ENCODE measurements at places on chromosomes 2 and 18.

- DNase-seq, result no peak
Observed at GRCh38 chr2:229098801-229099200, 172.3 kb downstream of the PID1 start.

DNA sequence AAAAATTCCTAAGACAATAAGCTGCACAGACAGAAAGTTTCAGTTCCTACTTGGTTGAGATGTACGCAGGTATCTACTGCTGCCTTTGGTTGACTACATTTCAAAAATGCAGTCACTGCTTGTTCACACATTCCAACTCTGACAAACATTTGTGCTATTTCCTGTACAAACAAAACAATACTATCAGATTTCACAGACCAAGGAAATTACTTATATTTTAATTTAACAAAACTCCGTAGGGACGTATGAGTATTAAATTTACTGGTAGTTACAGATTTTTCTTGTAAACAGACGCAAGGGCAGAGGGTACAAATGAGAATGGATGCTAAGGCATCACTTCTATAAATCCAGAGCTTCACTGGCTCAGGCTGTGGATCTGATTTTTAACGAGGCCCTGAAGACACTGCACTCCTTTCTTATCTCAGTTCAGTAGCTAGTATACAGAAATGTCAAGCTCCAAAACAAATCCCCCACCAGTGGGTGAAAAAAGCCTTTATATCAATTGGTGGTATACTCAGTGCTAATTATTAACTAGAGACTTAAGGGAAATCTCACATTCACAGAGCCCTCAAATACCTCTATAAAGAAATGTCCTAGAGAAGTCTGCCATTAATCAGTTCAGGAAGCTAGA lies 31.7 kb upstream of the TTC32 start:
- no peak for DNase-seq

- DNase-seq, result no peak
Observed at GRCh38 chr2:112841295-112842044, 4.9 kb upstream of the IL1B start.

DNA sequence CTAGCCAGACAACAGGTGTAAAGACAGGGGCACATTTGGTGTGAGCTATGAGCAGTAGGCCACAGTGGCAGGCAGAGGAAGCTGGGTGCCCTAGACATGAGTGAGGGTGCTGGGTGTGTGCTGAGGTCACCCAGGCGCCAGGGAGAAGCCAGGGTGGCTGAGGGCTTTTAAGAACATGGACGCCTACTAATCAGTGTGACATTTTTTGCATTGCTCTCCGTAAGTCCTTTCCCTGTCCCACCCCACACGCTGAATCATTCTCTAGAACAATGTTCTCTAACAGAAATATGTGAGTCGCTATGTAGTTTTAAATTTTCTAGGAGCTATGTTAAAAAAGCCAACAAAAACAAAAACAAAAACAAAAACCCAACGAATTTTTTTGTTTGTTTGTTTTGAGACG lies 204.5 kb upstream of the REV1 start:
- DNase-seq, result no peak

- DNase-seq, result no peak
Observed at GRCh38 chr2:226446406-226447001, 353.1 kb downstream of the IRS1 start.

GRCh38 chr2:172655091-172655837 lies 80.4 kb upstream of the RAPGEF4 start:
- DNase-seq, result no peak

All from NCI-H1417 treated with DMSO at 0.1 percent for 48 hours (cell line).